Effector memory CD8-positive, alpha-beta T cell (primary cell): ENCODE measurements at places on chromosomes 12 and 14.

- no peak for DNase-seq
Observed at GRCh38 chr14:52377940-52378339, 63.8 kb downstream of the PTGER2 start.

DNA sequence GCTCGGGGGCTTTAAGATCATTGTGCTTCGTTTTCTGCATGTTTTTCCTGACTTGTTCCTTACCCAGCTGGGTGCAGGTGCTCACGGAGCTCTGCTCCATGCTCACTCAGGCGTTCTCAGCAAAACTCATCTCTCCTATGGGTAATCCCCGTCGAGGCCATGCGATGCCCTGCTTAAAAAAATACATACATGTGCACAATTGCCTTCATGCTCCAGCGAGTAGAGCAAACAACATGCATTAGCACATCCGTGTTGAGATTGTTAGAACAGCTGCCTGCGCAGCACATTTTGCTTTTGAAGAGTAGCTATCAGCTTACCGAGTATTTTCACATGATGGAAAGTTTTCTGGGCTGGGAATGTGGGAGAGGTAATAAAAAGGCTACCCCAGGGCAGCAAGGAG lies 16.2 kb downstream of the AACS start:
- DNase-seq: no peak

DNA sequence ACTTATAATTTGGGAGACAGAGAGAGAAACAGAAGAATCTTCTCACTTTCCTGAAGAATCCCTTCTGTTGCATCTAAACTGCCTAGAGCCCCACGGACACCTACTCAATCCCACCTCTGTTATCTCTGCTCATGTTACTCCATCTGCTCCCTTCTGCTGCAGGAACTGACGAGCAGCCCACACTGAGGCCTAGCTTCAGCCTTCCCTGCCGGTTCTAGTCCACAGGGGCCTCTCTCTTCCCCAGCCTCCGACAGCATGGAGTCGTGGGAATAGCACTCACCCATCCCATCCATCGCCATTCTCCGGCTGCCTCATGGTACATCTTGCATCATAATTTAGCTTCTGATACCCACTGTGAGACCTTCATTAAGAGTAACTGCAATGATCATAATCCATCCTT lies 4.0 kb downstream of the RAB15 start:
- DNase-seq: no peak

DNA sequence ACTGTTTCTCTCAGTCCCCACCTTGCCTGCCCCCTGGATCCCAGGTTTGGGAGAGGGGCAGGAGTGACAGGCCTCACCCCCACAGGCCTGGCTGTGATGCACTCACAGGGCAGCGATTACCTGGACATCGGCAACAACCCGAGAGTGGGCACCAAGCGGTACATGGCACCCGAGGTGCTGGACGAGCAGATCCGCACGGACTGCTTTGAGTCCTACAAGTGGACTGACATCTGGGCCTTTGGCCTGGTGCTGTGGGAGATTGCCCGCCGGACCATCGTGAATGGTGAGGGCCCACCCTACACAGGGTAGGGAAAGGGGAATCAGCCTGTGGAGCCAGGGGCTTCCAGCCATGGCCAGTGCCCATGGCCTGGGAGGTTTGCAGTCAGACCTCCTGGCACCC lies 8.6 kb downstream of the ACVRL1 start:
- no peak for DNase-seq

DNA sequence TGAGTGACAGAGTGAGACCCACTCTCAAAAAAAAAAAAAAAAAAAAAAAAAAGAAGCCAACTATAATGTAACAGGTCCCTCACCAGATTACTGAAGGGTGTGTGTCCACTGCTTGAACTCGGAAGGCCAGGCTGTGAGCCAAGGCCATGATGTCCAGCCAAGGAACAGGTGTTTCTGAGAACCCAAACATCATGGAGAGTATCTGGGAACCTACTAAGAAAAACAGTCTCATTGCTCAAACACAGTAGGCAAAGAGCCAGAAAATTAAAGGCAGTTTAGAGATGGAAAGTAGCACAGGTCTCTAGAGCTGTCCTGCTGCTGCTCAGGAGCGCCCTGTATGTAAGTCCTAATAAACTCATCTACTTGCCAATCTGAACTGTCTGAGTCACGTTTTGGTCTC lies 12.5 kb upstream of the MAP4K5 start:
- DNase-seq: no peak

DNA sequence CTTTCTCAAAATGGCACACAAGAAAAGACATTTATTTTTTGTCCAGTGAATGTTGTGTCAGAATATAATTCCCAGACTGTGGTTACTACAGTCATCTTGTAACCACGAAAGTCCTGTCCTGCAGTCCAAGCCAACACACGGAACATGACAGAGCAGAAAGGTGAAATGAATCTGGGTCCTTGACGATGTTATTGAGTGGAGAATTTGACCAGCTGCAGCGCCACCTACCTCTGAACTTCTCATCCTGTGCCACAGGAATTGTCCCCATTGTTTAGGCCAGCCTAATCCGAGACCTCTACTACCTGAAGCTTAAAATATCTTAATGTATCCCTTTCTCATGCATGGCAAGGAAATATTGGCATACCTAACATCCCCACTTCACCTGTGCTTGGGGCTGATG lies 64.1 kb upstream of the OTX2 start:
- DNase-seq: no peak

DNA sequence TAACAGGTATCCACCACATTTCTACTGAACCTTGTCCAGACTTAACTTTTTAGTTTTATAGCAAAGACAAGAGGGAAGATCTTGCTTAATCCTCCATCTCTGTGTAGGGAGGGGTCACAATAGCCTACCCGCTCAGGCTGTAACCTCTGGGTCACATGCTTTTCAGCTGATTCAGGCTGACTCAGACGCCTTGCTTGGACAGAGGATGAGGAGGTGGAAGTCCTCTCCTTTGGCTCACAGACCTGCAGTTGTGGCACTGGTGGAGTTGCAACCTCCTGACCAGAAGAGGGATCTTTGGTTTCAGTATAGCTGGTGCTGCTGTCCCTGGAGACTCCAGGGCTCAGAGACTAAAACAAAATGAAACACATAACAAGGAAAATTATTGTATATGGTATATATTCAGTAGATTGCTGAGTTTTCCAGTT lies 16.2 kb downstream of the ACIN1 start:
- no peak for DNase-seq

DNA sequence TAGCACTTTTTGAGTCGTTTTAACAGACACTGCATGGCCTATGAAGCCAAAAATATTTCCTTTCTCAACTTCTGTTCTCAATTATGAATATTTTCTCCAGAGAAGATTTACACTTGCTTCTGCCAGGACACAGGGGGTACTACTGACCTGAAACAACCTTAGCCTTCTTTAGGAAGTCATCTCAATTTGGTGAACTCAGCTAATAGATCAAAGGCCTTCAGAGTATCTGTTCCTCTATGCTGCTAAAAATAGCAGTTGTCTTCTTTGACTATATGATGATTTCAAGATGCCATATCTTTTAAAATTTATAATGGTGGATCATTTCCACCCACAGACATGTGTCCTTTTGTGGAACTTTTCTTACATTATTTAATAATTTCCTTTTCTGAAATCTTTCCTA lies 14.0 kb upstream of the NDUFA12 start:
- no peak for DNase-seq

DNA sequence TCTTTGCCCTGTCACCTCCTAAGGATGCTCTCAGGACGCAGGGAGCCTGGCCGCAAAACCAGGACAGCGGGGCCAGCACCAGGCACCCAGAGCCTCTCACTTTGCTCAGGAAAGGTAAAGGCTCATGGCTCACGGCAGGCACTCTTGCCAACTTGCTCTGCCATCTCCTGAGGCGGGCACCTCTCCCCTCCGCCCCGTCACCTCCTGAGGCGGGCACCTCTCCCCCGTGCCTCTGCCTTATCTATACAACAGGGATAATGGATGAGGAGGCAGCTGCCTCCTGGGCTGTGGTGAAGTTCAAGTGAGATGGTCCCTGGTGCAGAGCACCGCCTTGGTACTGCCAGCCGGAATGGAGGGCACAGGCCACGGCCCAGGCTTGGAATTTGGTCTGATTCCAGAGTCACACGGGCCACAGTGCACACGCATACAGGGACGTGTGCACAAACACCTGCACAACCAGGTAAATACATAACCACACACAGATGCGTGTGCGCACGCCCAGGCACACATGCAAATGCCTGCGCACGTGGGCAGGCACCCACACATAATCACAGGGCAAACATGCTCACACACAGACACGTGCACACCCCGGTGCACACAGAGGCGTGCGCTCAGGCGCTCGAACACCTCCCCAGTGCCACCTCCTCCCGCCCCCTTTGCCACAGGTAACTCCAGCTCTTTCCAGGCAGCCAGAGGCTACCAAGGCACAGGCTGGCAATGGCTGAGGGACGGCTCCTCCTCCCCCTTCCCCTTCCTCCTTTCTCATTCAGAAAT lies 11.6 kb downstream of the DEGS2 start:
- no peak for DNase-seq

GRCh38 chr12:44375694-44376093 lies 500.4 kb downstream of the NELL2 start:
- no peak for DNase-seq

GRCh38 chr14:76271041-76271755 lies 104.7 kb upstream of the ESRRB start:
- DNase-seq: no peak

GRCh38 chr12:89081719-89082369 lies 270.5 kb downstream of the DUSP6 start:
- no peak for DNase-seq

DNA sequence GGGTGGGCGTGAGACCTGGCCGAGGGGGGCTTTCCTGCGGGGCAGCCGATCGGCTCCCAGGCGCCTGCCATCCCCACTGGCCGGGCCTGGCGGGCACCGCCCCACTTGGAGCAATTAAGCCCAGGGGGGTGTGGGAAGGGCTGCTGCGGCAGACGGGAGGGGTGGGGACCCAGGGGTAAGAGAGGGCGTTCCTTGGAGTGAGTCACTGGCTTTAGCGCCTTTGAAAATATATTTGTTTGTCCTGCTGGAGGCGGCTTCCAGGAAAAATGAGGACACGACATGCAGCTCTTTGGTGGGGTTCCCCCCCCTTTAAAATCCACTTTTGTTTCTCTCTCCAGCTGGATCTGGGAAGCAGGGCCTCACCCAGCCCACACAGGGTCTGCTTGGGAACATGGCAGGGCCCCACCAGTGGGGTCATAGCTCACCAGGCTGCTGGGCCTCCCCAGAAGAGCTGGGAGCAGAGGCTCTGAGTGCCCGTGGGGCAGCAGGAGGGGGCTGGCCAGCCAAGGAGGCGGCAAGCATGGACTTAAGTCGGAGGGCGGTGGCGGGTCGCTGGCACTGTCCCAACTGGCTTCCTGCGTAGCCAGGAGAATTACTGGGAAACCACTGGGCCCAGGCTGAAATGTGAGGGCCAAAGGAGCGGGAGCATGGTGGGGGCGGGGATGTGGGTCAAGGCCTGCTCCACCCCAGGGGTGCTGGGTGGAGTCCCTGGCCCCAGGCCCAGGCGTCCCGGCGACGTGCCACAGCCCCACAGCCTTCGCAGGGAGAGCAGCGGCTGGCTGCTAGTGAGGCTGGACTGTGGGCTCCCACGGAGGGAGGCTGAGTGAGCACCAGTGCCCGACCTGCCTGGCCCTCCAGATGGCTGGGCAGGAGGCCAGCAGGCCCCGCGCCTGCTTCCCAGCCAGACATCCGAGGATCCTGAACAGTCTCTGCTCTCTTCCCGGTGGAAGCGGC lies 128.0 kb downstream of the RFLNA start:
- DNase-seq: no peak

- DNase-seq: no peak
Observed at GRCh38 chr12:112091563-112091962, 17.0 kb downstream of the NAA25 start.

DNA sequence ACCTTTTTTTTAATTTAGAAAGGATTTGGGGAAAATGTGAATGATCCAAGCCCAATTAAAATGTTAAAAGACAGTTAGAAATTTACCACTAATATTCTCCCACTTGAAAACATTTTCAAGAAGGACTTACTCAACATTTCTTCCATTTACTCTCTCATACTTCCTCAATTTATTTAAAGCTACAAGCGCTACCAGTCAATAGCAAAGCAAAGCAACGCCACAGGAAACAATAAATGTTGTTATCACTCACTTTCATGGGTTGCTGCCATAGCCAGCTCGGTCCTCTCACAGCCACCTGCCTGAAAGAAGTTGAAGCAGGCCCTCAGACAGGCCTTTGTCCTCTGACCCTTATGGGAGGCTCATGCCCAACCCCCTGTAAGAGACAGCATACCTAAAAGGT lies 6.0 kb upstream of the SOS2 start:
- DNase-seq: no peak

DNA sequence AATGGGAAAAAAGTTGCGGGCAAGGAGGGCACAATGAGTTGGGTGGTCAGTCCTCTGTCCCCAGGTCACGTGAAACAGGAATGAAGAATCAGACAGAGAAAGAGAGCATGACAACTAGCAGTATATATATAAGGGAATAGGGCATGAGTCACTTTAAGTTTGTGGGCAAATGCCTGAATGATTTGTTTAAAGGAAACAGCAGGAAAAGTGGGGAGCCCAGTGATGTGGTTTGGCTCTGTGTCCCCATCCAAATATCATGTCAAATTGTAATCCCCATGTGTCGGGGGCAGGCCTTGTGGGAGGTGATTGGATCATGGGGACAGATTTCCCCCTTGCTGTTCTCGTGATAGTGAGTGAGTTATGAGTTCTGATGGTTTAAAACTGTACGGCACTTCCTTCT lies 195.3 kb upstream of the IGF1 start:
- no peak for DNase-seq

GRCh38 chr12:45458238-45458637 lies 242.3 kb downstream of the ANO6 start:
- no peak for DNase-seq

- DNase-seq: no peak
Observed at GRCh38 chr12:71503579-71504391, 64.2 kb downstream of the LGR5 start.

DNA sequence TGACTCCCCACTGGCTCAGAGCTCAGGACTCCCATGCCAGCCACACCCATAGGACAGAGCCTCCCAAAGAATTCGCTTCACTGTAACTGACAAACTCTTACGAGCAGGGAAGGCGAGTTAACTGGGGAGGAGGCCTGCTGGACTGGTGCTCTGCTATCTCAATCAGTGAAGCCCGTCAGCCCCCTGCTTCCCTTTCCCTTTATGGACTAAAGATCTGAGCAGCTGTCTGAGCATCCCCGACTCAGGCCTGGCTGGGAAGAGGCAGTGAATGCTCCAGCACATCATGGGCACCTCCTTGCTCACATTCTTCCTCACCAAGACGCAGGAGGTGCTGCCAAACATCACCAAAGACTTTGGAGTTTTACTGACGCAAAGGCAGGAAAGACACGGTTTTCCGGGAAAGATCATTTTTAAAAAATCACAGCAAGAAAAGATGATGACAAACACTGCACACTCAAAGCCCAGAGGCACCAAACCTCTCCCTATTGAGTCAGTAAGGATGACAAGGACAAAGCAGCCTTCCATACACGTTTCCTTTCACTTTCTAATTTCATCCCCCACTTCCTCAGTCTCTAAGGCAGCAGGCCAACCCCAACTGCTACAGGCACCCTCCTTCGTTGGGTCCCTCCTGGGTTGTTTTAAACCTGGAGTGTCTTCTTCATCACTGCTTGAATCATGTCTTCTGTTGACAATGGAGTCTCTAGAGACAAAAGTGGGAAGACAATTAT lies 45.0 kb upstream of the P2RX7 start:
- no peak for DNase-seq
